HFFc6 (cell line): ENCODE measurements at places on chromosomes 7 and 10. TPM values are rescaled to one million over a fixed set of nuclear protein-coding genes. Genes with fewer than 3 reads are reported as not detected.

The SPDYE16 gene
- total RNA-seq = 0.21 TPM in 1 of 2 replicates, not detected in the other

The HOGA1 gene
- 0.39 to 0.53 TPM (median 0.52 TPM) in 3 replicates for total RNA-seq

The PROSER2 gene
- total RNA-seq = 0.63 to 2.7 TPM (median 2.4 TPM) in 3 replicates

The ACTR3C gene
- not detected in 2 replicates for total RNA-seq

The PKD2L1 gene
- not detected in 2 replicates for total RNA-seq

DNA sequence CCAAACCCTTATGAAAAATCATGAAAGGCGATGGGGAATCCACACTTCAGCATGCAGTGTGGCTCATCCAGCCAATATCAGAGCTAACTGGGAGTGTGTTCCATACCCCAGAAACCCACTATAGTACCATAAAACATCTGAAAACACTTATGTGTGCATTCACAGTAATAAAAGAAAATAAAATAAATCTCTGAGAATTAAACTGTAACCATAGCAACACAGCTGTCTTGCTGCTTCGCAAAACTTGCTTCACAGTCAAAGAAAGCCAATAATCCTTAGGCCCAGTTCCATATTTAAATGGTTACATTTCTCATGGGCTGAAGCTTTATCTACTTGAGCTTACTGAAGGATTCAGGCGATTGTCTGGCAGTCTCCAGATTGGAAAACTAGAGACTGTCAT lies 19.9 kb upstream of the POLR1F start:
- H3K27me3 ChIP-seq = no peaks in the 10 kb centered on the region
- no peak for DNase-seq
- no peak overlapping the region for H3K4me3 ChIP-seq
- H3K4me1 ChIP-seq = no peaks in the 10 kb centered on the region

DNA sequence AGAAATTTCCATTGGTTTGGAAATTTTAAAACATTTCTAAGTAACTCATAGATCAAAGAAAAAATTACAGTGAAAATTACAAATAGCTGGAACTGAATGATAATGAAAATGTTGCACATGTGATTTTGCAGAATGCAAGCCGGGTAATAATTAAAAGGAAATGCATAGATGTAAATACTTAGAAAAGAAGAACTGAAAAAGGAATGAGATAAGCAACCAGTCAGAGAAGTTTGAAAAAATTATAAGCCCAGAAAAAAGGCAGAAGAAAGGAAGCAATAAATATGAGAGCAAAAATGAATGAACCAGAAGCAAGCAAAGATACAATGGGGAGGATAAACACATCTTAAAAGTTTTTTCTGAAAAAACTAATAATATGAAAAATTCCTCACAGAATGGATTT lies 3.2 kb upstream of the TMEM273 start:
- no peak overlapping the region for H3K27ac ChIP-seq
- DNase-seq = no peak
- no peaks in the 10 kb centered on the region for H3K36me3 ChIP-seq
- H3K4me3 ChIP-seq = no peak overlapping the region

- DNase-seq = peak; percentile 40
- H3K27ac ChIP-seq = no peak overlapping the region
- peaks cover 13% of the 10 kb centered on the region for H3K36me3 ChIP-seq
- peaks cover 19% of the 10 kb centered on the region for H3K27me3 ChIP-seq
These were observed 16.9 kb upstream of the PRF1 start for GRCh38 chr10:70619271-70620019.

DNA sequence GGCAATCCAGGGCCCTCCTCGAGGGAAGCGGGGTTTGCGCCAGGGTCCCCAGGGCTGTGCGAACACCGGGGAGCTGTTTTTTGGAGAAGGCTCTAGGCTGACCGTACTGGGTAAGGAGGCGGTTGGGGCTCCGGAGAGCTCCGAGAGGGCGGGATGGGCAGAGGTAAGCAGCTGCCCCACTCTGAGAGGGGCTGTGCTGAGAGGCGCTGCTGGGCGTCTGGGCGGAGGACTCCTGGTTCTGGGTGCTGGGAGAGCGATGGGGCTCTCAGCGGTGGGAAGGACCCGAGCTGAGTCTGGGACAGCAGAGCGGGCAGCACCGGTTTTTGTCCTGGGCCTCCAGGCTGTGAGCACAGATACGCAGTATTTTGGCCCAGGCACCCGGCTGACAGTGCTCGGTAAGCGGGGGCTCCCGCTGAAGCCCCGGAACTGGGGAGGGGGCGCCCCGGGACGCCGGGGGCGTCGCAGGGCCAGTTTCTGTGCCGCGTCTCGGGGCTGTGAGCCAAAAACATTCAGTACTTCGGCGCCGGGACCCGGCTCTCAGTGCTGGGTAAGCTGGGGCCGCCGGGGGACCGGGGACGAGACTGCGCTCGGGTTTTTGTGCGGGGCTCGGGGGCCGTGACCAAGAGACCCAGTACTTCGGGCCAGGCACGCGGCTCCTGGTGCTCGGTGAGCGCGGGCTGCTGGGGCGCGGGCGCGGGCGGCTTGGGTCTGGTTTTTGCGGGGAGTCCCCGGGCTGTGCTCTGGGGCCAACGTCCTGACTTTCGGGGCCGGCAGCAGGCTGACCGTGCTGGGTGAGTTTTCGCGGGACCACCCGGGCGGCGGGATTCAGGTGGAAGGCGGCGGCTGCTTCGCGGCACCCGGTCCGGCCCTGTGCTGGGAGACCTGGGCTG lies 26.0 kb downstream of the PRSS2 start:
- H3K27me3 ChIP-seq = peaks cover 52% of the 10 kb centered on the region
- peaks cover 8% of the 10 kb centered on the region for H3K4me1 ChIP-seq
- H3K4me3 ChIP-seq = peak overlapping the region; percentile 36; the same call in 1 of the 2 replicates
- DNase-seq = no peak
- no peaks in the 10 kb centered on the region for H3K36me3 ChIP-seq

DNA sequence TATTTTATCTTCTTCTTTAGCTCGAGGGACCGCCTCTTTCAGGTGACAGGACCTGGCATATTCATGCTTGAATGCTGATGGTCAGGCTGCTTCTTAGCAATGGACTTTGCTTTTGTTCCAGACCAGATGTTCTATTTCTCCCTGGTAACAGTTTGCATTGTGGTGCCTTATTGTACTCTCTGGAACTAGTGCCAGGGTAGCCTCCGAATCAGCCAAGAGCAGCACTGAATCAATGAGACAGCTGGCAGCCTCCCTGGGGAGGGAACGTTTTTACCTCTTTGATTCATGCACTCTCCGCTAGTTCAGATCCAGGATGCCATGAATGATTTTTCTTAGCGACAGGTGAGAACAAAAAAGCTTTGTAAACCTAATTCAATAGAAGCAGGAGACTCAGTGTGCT lies 54.1 kb upstream of the NXPH1 start:
- no peaks in the 10 kb centered on the region for H3K27me3 ChIP-seq
- no peak overlapping the region for H3K4me3 ChIP-seq
- H3K27ac ChIP-seq = no peak overlapping the region
- H3K36me3 ChIP-seq = no peaks in the 10 kb centered on the region
